Tongue (tissue), 3 donors: ENCODE measurements at places on chromosomes 6 and 20.
A peak's percentile ranks its signal among the peaks of the same experiment; 100 is the strongest.

DNA sequence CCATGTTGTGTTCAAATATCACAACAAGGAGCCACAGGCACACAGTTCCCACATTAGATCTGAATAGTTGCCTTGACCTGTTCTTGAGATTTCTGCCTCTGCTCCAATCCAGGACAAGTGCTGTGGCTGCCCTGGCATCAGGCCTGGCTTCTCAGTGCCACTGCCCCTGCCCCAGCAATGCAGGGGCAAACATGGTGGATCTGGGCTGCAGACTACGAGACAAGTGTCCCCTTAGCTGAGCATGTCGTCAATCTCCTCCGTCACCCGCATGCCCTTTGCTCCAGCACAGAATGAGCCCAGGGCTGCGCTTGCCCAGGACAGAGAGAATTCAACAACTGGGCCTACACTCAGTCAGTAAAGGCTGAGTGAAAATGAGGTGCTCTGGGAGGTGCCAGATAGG lies 201.6 kb downstream of the SYNDIG1 start:
- no peak for DNase-seq

- no peak for DNase-seq
Measured at GRCh38 chr6:165484178-165484889, 174.9 kb upstream of the C6orf118 start.

GRCh38 chr20:58684291-58684690 lies 8.3 kb upstream of the NPEPL1 start:
- no peak for DNase-seq

DNA sequence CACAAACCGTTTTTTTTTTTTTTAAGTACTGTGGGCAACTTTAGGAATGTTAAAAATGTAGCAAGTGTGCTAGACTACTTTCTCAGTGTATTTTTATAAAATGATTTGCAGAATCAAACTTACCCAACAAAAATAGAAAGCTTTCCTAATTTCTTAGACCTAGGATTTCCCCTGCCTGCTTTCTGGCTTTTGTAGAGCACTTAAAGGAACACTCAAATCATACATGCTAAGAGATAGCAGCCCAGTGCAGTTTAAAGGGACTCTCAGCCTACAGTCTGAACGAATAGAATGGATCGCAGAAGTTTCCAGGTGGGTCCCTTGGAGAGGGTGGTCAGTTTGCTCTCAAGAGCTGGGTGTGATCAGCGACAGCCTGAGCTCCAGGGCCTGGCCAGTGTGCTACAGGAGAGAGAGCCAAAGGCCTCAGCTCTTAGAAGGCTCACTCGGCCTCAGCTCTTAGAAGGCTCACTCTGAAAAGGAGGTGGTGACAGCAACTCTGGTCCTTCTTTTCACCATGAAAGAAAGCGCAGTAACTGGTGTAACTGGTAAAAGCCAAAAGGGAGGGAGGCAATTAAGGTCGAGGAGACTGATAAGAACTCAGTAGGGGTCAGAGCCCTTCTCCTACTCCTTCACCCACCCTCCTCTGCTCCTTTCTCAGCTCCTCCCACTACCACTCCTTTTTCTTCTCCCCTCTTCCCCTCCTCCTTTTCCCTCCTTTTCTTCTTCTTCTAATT lies 142.4 kb downstream of the ZFP64 start:
- no peak for DNase-seq

- no peak for DNase-seq
Measured at GRCh38 chr6:94269256-94269655, 849.9 kb upstream of the EPHA7 start.

DNA sequence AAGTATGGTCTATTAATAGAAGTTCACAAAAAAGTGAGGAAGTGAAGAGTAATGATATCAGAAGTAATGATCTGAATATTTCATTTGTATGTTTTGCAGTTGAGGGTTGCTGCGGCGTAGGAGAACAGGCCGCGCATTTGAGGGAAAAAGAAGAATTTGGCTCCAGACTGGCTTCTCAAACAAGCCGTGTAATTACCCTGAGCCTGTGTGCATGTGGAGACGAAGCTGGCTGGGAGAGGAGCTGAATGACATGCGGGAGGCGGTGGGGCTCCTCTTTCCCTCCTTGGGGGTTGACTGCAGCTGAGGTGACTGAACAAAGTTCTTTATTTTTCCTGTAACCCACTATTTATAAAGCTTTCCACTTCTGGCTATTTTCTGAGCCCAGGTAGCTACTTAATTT lies 115.5 kb upstream of the AFDN start:
- peak; percentile 79 for DNase-seq

DNA sequence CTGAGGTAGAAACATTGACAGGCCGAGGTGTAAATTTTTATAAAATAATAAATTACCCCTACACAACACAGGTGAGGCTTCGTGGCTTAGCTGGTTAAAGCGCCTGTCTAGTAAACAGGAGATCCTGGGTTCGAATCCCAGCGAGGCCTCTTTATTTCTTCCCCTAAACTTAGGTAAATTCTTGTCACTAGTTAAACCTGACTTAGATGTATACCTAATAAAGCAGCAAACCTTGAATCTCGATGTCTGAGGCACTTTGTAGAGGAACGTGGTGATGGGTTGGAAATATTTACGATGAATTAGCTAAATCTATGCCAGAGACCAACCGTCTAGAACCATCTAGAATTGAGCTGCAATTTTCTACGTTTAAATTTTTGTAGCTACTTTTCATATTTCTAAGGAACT lies 185.6 kb downstream of the OR2B2 start:
- no peak for DNase-seq

- no peak for DNase-seq
Measured at GRCh38 chr6:135537741-135538301, 40.3 kb upstream of the AHI1 start.

DNA sequence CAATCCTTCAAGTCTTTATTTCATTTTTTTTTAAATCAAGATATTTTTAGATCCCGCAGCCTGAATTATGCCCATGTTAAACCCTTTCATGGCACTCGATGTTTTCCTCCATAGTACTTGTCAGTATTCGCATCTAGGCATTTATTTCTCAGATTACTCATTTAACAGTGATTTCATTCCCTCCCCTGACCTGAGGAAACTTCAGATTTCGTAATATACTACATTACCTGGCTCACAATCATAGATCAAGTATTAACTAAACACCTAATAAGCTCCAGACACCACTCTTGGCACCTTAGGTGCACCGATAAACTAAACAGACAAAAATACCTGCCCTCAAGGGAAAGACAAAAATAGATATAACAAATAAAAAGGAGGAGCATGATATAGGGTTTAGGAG lies 413.2 kb upstream of the GJE1 start:
- DNase-seq: no peak

DNA sequence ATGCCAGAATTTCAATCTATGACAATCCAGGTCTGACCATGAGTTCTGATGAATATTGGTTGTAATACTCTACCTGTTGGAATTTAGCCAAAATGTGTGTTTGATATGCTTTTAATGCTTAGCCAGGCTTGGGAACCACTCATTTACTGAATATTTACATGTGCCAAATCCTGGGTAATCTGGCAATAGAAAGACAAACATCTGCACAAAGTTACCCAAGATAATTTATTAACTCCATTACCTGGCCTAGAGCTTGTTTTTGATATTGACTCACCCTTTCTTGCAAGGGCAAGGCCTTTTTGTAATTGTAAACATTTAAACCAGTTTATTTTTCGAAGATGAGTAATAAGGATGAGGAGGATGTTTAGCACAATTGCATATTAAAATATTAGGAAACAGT lies 13.5 kb upstream of the CD2AP start:
- no peak for DNase-seq

DNA sequence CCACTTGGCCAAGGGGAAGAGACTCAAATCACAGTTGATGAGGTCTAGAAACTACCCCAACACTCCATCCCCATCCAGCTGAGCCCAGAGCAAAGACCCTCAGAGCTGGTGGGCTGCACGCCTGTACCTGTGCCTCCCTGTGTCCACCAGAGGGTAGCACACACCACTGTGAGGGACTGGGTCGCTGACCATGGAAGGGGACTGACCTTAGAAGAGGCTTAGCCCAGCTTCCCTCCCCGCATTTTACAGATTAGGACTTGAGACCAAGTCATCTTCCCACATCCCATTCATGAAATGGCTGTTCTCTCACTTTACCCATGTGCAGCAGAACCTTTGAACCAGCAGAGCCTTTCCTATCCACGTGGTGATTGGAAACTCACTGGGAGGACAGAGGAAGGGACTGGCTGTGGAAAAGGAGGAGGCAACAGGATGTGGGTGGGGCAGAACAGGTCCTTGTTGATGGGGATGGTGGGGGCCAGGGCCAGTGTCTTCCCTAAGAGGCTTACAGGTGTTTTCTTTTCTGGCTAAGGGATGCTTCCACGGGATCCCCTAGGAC lies 44.3 kb downstream of the CPXM1 start:
- DNase-seq: peak; percentile 52

DNA sequence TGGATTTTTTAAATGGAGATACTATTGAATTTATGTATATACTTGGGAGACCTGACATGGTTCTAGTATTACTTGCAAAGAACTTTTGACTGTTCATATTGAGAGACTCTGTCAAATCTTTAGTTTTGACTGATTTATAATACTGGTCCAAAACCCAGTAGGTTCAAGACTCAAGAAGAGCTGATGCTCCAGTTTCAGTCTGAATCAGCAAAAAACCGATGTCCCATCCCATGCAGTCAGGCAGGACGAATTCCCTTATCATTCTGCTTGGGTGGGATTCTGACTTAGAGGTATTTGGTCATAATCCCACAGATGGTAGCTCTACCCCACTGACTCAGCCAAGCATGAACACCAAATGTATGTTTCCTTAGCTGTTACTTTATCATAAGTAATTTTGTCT lies 29.5 kb downstream of the ZNF334 start:
- no peak for DNase-seq

DNA sequence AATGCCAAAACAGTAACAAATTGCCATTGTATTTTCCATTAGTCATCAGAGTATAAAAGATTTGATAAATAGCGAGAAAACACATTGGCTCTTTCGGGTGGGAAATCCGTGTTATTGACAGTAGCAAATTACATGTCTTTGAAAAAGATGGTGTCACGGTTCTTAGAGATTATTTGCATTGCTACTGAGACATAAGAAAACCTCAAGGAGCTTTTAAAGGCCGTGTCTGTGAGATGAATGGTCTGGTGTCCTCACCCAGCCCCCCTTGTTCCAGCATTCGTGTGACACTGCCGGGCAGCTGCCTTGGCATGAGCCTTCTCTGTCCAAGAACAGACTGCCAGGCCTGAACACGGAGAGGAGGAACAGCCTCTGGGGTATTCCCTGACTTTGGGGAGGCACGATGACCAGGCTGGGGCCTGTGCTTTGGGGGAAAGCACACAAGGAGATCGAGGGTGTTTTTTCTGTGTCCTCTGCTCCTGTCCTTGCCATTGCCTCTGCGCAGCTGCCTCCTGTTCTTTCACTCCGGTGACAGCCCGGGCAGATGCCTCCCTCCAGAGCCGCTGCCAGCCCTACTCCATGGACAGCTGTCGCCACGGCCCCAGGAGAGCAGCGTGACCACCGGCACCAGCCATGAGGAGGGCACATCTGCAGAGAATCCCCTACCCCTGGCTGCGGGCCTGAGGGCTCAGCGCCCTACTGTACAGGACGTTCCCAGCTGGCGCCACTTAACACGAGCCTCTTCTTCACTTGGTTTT lies 167.7 kb upstream of the CDYL start:
- peak; percentile 95 for DNase-seq

GRCh38 chr20:45890077-45890984 lies 677 bp downstream of the NEURL2 start:
- peak; percentile 92 for DNase-seq
